RKO (cell line): ENCODE measurements at places on chromosomes 4 and X.

DNA sequence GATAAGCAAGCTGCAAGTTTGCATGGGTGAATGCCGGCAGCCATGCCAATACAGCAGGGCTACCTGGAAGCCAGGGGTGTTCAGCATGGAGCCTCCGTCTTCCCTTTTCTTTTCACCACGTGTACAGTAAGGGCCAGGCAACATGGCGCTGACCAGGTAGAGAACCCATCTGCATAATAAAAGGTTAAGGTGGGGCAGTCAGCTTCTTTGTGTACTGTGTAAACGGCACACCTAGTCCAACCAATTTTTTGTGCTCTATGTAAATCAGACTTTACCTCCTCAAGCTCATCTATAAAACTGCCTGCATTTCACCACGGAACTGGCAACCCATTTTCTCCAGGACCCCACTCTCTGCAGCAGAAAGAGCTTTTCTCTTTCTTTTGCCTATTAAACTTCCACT lies 286.8 kb upstream of the VCX3A start:
- DNase-seq: no peak

- no peak for DNase-seq
These were observed 48.8 kb downstream of the SEPTIN11 start for GRCh38 chr4:76998251-76998901.

- DNase-seq: no peak
These were observed 70.1 kb downstream of the CHM start for GRCh38 chrX:85977218-85977617.

DNA sequence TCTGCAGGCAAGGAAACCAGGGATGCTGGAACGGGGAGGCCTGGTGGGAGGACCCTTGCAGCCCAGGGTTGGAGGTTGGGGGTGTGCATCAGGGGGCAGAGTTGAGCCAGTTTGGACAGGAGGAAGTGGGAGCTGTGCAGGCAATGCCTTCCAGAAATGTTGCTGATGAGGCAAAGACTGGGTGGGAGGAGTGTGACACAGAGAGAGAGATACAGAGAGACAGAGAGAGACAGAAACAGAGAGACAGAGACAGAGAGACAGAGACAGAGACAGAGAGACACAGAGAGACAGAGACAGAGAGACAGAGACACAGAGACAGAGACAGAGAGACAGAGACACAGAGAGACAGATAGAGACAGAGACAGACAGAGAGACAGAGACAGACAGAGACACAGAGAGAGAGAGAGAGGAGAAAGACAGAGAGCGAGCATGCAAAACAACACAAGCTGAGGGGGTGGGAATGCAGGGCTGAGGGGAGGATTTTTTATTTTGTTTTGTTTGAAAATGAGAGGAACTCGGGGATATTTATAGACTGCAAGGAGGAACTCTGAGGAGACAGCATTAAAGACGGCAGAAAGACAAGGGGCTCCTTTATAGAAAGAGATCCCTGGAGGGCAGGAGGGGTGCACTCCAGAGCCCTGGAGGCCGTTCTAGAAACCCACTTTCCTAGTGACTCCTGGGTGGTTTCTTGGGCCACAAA lies 1.9 kb upstream of the HAUS3 start:
- no peak for DNase-seq

DNA sequence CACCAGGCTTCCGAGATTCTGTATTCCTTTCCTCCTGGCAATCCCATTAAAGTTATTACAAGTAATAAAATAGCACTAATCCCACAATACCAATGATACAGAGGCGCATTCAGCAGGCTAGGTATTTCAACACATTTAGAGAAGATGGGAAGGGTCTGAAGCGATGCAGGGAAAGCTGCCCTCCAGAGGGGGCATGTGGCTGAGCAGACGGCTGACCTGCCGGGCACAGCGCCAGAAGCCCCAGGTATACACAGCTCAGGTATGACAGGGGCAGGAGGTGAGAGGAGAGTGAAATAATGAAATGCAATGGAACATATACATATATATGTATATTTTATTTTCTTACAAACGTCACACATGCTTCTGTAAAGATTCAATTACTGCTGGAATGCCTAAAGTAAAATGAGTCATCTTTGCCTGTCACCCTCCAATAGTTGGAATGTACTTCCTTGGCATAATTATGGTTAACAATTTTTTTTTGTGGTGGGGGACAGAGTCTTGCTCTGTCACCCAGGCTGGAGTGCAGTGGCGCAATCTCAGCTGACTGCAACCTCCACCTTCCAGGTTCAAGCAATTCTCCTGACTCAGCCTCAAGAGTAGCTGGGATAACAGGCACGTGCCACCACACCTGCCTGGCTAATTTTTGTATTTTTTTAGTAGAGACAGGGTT lies 21.3 kb upstream of the CDKN2AIP start:
- peak; percentile 37 for DNase-seq

GRCh38 chrX:125651426-125651825 lies 331.8 kb downstream of the TEX13C start:
- no peak for DNase-seq
